ENCODE measurements at places on chromosomes 4 and X. TPM values are rescaled to one million over a fixed set of nuclear protein-coding genes. Genes with fewer than 3 reads are reported as not detected.

USP9X gene
- 53.4 TPM for total RNA-seq

NALF2 gene
- 0.26 TPM for total RNA-seq

AADAT gene
- total RNA-seq = 2.4 TPM

ANOS1 gene
- 2.8 TPM for total RNA-seq

XAGE2 gene
- total RNA-seq = not detected

HTN3 gene
- total RNA-seq = not detected

- DNase-seq = no peak
- peak overlapping the region; percentile 21 for H3K4me3 ChIP-seq
- H3K27me3 ChIP-seq = no peaks in the 10 kb centered on the region
- H3K27ac ChIP-seq = peak overlapping the region; percentile 84
- no peaks in the 10 kb centered on the region for H3K36me3 ChIP-seq
Observed at GRCh38 chrX:154002215-154002719, 17.4 kb downstream of the IRAK1 start.

DNA sequence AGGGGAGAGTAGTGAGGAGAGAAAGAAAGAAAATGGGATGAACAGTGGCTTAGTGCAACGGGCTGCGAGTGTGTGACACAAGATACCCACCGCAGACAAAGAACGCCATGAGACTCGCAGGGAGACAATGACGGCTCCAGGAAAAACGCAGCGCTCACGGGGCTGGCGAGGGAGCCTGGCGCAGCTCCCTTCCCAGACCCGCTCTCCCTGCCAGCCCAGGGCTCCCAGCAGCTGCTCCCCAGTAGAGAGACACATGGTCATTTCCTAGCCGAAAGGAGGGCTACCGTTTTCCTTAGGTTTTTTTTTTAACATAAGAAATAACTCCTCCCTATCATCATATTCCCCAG lies 149.5 kb downstream of the MAML3 start:
- H3K27ac ChIP-seq = peak overlapping the region; percentile 27
- DNase-seq = no peak
- H3K4me3 ChIP-seq = peak overlapping the region; percentile 42
- peaks cover 26% of the 10 kb centered on the region for H3K4me1 ChIP-seq
- H3K36me3 ChIP-seq = no peaks in the 10 kb centered on the region

DNA sequence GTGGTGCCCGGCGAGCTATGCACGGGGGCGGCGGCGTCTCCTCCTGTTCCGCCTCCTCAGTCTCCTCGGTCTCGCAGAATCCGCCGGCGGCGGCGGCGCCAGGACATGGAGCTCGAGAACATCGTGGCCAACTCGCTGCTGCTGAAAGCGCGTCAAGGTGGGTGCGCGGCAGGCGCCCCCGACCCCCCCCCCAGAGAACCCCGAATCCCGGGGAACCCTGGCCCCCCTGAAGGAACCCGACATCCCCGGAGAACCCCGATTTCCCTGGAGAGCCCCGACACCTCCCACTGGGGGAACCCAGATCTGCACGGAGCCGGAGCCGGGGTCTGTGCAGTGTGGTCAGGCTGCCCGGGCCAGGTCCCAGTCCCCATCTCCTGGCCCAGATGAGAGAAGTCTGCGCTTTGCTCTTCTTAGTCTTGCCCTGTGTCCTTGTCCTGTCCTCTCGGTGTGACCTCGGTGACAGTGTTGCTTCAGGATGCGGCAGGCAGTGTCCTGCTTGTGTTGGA lies 648 bp downstream of the GRK4 start:
- H3K27ac ChIP-seq = peak overlapping the region; percentile 85
- no peak for DNase-seq
- H3K27me3 ChIP-seq = no peaks in the 10 kb centered on the region
- peaks cover 4% of the 10 kb centered on the region for H3K36me3 ChIP-seq
- H3K4me1 ChIP-seq = peaks cover 45% of the 10 kb centered on the region

GRCh38 chr4:22668301-22668700 lies 24.4 kb upstream of the GBA3 start:
- H3K36me3 ChIP-seq = no peaks in the 10 kb centered on the region
- H3K4me1 ChIP-seq = no peaks in the 10 kb centered on the region
- no peaks in the 10 kb centered on the region for H3K27me3 ChIP-seq
- no peak overlapping the region for H3K27ac ChIP-seq

DNA sequence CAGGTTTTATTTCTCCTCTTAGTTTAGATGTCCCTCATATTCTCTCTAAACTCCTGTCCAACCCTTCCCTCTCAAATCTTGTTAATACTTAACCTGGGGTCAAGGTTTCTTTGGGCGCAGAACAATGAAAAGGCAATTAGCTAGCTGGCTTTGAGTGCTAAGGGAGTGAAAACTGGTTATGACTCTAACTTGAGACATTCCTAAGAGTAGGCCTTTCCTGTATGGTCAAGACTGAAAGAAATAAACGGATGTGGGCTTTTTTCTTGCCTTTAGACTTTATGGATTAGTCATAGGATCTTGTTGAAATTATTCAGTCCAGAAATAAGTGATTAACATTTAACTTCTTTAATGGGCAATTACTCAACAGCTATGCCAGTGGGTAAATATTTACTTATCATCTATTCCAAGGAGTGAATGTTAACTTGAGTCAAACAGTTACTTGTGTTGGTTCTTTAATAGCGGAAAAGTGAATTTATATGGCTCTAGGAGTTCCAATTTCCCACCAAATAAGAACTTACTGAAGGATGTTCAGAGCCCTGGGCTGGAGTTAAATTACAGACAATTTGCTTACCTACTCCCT lies 141.7 kb upstream of the SCML1 start:
- H3K27ac ChIP-seq = no peak overlapping the region
- peaks cover 32% of the 10 kb centered on the region for H3K4me1 ChIP-seq
- H3K36me3 ChIP-seq = no peaks in the 10 kb centered on the region
- no peak overlapping the region for H3K4me3 ChIP-seq
- H3K27me3 ChIP-seq = no peaks in the 10 kb centered on the region

DNA sequence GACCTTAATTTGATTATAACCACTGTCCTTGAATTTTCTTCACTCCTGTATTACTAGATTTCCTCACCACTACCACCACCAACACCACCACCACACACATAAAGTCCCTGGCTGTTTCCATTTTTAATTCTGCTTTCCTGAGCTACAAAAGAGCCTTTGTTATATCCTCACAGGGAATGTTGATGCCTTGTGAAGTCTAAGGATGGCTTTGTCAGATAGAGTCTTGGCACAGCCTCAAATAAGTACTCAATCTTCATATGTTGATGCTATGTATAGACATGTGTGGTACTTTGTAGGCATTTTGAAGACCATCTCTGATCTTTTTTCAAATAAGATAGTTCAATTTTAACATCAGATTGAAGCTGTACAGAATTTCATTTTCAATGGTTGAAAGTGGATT lies 1016.7 kb upstream of the LCORL start:
- no peaks in the 10 kb centered on the region for H3K27me3 ChIP-seq
- H3K36me3 ChIP-seq = no peaks in the 10 kb centered on the region
- no peaks in the 10 kb centered on the region for H3K4me1 ChIP-seq
- H3K27ac ChIP-seq = no peak overlapping the region
- no peak overlapping the region for H3K4me3 ChIP-seq

DNA sequence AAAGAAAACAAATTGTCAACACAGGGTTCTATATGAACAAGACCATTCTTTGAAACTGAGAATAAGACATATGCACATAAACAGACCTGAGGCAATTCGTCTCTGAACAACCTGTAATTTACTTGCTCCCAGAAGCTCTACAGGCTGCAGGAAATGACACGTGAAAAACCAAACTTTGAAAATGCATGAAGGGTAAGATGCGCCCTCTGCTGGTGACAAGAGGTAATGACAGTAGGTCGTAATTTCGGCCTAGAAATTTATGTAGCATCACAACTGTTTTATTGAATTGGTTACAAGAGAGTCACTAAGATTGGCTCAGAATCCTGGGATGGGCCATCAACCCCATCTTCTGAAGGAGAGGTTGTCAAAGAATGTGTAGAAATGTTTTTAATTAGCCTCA lies 276.5 kb downstream of the PPP4R3C start:
- H3K27me3 ChIP-seq = no peaks in the 10 kb centered on the region
- no peak overlapping the region for H3K27ac ChIP-seq
- no peak overlapping the region for H3K4me3 ChIP-seq
- no peak for DNase-seq

GRCh38 chr4:55468724-55469123 lies 73.0 kb downstream of the TMEM165 start:
- no peak for DNase-seq
- H3K4me1 ChIP-seq = peaks cover 10% of the 10 kb centered on the region
- no peaks in the 10 kb centered on the region for H3K36me3 ChIP-seq
- no peak overlapping the region for H3K4me3 ChIP-seq
- no peaks in the 10 kb centered on the region for H3K27me3 ChIP-seq

GRCh38 chrX:70079297-70079696 lies 17.0 kb downstream of the OTUD6A start:
- H3K4me3 ChIP-seq = no peak overlapping the region
- H3K4me1 ChIP-seq = no peaks in the 10 kb centered on the region
- H3K27ac ChIP-seq = no peak overlapping the region
- no peaks in the 10 kb centered on the region for H3K27me3 ChIP-seq

DNA sequence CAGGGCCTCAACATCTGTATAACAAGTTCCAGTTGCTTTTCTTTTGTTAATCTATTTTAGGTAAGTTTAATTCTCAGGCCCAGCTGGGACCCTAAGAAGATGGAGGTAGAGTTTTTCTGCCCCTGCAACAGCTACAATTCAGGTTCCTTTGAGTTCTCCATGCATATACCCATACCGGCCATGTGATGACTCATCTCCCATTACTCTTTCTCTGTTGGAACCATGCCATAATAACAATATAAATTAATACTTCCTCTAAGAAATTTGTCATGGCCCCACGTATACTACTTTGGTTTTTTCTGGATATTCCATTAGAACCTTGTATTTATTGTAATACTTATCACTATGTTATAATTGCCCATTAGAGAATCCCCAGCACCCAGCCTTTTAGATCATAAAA lies 1.3 kb upstream of the INTU start:
- no peaks in the 10 kb centered on the region for H3K4me1 ChIP-seq
- H3K27ac ChIP-seq = no peak overlapping the region
- DNase-seq = no peak
- no peaks in the 10 kb centered on the region for H3K36me3 ChIP-seq
- no peaks in the 10 kb centered on the region for H3K27me3 ChIP-seq
